Stimulated activated CD8-positive, alpha-beta memory T cell treated with anti-CD3 and anti-CD28 coated beads, Interleukin-4, amount 100 ng/mL, for 1 hour (primary cell): ENCODE measurements at places on chromosomes 7 and 10.

GRCh38 chr10:132616996-132617736 lies 79.6 kb downstream of the INPP5A start:
- no peak for DNase-seq

GRCh38 chr10:130388746-130389145 lies 252.6 kb downstream of the GLRX3 start:
- no peak for DNase-seq

GRCh38 chr10:51745397-51745796 lies 46.0 kb upstream of the CSTF2T start:
- DNase-seq: no peak

- no peak for DNase-seq
Measured at GRCh38 chr7:36937754-36938563, 213.7 kb upstream of the AOAH start.

- no peak for DNase-seq
Measured at GRCh38 chr7:139602143-139602722, 78.7 kb downstream of the CLEC2L start.

- no peak for DNase-seq
Measured at GRCh38 chr7:120760050-120760449, 97.9 kb downstream of the TSPAN12 start.

DNA sequence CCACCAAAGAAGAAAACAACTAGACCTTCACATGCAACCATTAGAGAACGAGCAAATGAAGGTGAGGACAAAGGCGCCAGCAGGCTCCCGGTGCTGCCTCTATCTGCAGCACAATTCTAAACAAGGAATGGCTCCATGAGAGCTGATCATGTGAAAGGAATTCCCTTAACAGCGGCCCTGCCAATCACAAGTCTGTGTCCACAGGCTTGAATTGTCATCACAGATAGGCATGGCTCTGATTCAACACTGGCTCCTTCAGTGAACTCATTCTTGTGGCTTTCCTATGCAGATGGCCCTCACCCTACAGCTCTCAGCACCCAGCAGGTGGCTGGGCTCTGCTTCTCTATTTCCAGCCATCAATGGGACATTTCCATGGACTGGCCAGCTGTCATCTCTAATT lies 36.2 kb downstream of the LAMB1 start:
- DNase-seq: no peak

DNA sequence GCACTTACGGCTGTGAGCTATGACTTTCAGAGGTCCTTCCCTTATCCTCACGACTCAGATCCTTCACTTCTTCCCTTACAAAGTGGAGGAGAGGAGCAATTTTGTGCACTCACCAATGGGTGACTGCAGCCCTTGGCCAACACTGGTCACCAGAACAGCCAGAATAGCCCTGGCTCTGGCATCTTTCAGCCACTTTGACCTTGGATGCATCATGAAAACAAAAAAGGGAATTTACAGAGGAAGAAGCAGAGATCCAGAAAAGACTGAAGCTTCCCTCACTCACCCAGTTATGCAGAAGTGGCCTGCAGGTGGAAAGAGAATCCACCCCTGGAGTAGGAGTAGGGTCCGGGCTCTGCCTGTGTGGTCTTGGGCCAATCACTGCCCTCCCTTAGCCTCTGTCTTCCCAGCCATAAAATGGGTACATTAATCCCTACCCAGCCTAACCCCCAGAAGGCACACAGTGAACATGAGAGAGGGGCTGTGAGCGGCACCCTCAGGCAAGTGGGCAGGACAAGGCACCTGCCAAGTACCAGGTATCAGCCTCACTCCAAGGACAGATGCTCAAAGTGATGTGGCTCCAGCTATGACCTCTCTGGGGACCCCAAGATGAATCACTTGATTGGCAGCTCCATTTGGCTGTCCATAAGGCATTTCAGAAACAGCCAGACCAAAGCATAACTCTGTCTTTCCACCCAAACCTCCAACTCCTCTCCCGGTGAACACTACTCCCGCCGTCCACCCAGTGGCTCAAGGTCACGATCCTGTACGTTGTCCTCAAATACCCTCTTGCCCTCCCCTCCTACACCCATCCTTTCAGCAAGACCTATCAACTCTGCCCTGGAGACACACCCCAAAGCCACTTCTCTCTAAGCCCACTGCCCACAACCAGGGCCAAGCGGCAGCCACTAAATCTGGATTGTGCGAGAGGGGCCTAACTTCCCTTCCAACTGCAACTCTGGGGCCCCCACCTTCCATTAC lies 129.8 kb upstream of the ZMIZ1 start:
- no peak for DNase-seq

DNA sequence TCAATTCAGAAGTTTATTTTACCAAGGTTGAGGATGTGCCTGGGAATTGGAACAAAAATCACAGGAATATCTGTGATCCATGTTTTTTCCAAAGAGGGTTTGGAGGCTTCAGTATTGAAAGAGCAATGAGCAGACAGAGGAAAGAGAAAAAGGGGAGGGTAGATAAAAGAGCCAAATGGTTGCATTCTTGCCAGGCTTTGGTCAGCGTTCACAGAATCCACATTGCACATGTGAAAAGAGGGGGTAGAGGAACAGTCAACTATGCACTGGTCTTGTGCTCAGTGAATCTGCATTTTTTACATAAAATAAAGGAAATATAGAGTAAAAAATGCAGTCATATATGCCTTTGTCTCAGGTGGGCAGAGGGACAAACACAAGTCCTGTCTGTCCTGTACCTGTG lies 20.6 kb upstream of the ERCC6 start:
- DNase-seq: no peak

DNA sequence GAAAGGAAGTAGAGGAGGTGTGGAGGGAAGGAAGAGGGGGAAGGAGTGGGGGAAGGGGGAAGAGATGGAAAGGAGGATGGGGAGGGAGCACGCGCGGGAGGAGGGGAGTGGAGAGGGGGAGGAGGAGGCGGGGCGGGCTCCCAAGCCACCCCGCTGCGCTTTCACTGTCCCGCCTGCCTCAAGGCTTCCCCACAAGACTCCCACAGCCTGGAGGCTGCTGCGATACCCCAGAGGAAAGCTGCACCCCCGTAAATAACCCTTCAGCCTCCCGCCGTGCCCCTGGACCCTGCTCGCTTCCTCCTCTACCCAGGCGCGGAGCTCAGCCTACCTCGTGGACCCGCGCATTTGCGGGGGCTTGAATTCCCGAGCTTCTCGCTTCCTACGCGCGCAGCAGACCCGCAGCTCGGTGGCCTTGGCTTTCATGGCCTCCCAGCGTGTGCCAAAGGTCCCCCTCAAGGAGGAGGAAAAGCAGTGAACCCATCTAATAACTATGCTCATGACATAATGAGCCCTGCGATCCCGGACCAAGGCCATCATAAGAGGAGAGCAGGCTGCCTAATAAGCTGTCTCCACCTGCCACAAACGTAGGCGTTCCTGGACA lies at the start of gene C10orf67:
Gene C10orf67, minus strand, starts transcription at position 557 of the 601 bp plus-strand sequence. Its CDS starts 23 bp downstream, at position 534.
- no peak for DNase-seq
